HFFc6 (cell line): ENCODE measurements at places on chromosomes 11 and 22.

DNA sequence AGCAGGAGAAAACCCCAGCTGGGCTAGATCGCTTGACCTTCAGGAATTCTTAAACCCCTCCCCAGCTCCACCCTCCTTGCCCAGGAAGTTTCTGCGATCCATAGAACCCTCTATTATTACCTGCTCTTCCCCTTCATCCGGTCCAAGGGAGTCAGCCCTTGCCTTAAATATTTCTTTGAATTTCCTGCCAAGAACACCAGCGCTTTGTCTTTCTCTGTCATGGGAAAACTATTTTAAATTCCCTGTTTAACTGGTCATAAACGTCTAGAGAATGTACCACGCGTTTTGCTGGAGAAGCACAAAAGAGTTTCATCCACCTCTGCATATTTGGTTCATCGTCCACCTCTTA lies 496 bp upstream of the TRAF6 start:
- peak; percentile 9 for DNase-seq

DNA sequence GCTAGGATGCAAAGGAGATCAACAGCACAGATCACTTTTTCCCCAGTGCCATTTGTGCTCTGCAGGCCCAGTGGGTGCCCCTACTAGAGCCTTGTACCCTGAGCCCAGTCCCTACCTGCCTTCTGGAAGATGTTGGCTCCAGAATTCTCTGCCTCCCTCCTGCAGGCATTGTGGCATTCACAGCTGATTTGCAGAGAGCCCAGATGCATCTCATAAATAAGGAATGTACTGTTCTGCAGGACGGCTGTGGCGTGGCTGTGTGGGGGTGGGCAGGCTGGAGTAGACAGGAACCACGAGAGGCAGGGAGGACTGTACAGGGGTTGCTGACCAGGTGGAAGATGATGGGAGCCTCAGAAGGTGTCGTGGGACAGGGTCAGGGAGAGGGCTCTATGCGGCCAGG lies 11.2 kb upstream of the MIAT start:
- peak; percentile 54 for DNase-seq

DNA sequence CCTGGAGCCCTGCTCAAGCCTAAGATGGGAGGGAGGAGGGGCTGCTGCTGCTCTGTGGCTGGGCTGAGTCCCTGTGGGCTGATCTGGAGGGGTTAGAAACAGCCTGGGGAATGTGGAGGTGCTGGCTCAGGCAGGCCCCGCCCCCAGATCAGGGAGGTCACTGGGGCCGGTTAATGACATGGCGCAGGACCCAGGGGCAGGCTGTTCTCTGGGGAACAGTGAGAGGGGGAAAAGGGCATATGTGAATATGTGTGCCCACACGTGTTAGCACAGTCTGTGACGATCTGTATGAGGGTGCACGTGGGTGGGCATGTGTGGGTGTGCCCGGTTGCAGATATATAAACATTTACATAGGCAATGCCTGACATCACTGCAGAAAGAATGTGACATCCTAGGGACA lies 143.5 kb downstream of the MIAT start:
- DNase-seq = peak; percentile 8

DNA sequence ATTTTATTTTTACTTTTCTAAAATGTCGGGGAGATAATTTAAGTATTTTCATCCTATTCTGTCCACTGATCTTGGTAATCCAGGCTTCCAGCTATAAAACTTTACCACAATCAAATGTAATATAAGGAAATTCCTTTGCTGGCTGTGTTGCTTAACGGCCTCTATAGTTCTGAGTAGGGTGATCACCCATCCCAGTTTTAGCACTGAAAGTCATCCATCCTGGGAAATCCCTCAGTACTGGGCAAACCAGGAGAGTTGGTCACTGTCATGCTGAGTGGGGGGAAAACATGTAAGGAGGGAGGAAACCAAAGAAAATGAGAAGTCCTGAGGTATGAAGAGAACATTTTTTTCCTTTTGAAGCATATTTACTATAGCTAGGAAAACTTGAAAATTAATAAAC lies 12.8 kb upstream of the BACE1-AS start:
- DNase-seq = no peak
